H7 (cell line): ENCODE measurements at places on chromosomes 7 and 10.

- DNase-seq: no peak
These were observed 39.0 kb downstream of the AKR1B1 start for GRCh38 chr7:134419875-134420274.

GRCh38 chr10:103153302-103154197 is 39.5 kb downstream of the NT5C2 start:
- no peak for DNase-seq

DNA sequence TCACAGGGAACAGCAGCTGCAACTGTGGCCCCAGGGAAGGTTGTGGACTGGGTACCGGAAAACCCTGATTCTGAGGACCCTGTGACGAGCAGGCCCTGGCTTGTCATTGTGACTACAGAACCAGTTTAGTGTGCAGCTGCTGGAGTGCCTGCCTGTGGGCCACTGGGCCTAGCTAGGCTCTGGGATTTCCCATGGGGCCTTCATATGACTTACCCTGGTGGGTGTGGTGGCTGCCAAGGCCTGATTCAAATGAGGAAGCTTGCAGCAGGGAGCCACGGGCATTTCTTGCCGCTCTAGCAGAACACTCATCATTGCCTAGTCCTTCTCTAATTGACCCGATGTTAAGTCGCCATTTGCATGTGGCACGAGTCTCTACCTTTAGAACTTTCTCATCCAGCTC is 14.7 kb upstream of the CAMK2G start:
- DNase-seq: peak; percentile 27

DNA sequence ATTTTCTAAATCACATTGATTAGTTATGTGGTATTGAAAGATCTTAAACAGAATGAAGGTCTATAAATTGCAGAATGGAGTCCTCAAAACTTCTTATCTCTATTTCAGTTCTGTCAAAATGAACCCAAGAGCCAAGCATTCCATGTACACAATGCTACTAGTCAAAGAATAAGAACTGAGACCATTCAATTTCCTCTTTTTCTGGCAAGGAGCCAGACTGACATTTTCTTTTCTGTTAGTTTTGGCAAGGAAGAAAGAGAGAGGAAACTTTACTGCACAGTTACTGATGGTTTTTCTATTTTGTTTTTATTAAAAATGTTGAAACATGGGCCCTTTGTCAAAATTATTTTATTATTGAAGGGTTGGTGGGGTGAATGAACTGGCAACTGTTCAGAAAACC is 181.8 kb upstream of the FERD3L start:
- DNase-seq: no peak

DNA sequence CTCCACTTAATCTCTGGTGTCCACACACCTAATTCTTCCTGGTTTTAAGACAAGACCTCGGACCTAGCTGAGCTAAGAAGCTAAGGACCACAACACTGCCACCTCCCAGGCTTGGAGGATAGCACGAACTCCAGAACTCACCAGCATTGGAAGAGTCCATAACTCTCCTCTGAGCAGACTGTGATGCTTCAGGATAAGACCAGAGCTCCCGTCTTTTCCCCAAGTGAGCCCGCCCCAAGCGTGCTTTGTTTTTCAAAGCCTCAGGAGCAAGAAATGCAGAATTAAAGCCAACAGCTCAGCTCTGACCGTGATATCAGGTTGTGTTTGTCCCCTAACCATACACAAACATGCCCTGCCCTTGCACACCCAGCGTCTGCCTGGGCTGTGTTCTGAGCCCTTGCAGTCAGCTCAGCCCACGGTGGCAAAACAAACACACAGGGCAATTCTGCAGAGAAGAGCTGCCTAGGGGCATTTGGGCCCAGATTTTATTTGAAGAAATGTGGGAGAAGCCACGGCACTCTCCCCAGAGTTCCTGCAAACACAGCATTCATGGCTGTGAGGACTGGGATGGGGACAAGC is 145.4 kb downstream of the WDR11 start:
- no peak for DNase-seq

DNA sequence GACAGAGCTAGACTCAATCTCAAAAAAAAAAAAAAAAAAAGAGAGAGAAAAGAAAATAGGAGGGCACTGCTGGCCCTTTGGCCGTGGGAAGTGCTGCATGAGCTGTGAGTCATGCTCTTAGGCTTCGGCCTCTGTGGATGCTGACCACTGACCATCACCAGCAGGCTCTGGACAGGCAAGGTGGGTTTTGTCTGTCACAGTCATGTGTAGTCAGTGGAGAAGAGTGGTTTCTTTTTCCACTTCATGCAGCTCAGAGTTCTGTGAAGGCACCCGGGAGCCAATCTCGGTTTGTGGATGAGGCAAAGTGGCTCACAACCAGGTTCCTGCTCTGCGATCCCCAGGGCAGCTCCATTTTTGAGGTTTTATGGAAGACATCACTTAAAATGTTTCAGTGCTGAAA is 58.1 kb downstream of the PRTFDC1 start:
- DNase-seq: no peak

- DNase-seq: peak; percentile 89
These were observed 6.1 kb downstream of the CHST3 start for GRCh38 chr10:71970331-71970730.

DNA sequence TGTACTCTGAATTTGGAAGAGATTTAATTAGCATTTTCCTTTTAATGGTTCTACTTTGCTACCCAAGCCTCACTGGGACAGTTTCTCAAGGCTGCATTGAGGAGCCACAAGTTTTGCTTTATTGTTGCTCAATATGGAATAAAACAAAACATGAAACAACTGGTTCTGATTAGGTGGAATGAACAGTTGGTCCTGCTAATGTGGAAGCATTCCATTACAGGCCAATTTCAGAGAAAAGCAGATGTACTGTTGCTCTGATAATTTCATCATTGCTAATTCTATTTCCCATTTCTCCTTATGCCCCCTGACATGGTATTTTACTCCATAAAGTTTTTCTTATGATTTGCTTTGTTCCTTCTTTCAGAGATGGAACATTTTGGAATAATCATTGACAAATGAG is 66.0 kb upstream of the PAPSS2 start:
- no peak for DNase-seq

GRCh38 chr10:113563306-113564088 is 10.6 kb downstream of the HABP2 start:
- DNase-seq: peak; percentile 90

DNA sequence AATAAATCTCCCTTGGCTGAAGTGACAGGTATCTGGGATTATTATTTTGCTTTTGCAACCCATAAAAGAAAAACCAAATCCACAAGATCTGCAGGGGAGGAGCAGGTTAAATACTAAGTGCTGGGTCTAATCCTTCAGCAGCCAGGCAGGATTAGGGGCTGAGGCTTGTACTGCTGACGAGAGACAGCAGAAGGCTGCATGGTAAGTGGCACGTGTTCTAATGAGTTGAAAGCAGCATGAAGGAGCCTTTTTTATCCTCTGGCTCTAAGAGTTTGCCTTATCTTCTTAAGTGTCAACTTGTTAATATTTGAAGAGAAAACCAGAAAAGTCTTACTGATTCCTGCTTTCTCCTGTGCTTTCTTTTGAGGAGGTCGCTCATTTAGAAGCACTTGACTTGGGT is 50.0 kb downstream of the LYZL2 start:
- no peak for DNase-seq

GRCh38 chr7:2719007-2719406 is 31.0 kb downstream of the AMZ1 start:
- DNase-seq: peak; percentile 96

DNA sequence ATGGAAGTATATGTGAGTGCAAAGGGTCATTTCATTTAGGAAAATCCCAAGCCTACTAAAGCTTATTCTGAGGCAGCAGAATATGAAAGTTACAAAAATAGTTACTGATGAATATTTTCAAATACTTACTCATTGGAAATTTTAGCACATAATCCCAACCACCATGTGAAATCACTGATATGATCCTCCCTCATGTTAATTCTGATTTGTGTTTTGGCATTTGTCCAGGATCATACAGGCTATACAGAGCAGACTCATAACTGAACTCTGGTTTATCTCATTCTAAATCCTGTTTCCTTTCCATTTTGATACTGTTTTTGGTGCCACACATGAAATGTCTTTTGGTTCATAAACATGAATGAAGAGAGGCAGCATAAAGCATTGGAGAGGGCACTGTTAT is 3.4 kb upstream of the FAM24B start:
- DNase-seq: no peak

DNA sequence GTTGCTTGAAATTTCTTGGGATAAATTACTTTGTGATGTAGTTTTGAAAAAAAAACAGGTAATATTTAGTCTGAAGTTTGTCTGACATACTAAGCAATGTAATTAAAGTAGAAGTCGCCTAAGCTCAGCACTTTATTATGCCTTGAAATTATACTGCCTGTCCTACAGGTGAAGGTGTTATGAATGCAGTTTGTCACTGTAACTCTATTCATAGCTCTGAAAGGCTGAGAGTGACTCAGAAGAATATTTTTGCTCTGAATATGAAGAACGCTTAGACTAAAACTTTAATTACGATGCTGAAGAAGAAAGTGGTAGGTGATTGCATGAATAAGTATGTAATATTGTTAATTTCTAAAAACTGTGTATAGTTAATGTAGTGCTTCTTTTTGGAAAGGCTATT is 9.2 kb downstream of the CFTR start:
- DNase-seq: no peak

DNA sequence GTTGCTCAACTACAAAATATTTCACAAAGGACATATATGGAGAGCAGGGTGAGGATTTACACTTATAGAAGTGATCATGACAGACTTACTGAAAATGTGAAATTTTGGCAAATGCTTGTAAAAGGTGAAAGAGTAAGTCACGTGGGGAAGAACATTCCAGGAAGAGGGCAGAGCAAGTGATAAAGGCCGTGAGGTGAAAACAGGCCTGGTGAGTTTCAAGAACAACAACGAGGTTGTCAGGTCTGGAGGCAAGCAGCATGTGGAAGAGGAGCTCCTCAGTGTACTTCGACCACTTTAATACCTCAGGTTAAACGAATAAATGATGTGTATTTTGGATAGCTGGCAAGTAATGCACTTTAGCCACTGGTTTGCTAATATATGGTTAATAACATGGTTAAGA is 706.7 kb downstream of the PCDH15 start:
- DNase-seq: peak; percentile 2

GRCh38 chr10:22686347-22686746 is 28.0 kb downstream of the PIP4K2A start:
- DNase-seq: no peak

DNA sequence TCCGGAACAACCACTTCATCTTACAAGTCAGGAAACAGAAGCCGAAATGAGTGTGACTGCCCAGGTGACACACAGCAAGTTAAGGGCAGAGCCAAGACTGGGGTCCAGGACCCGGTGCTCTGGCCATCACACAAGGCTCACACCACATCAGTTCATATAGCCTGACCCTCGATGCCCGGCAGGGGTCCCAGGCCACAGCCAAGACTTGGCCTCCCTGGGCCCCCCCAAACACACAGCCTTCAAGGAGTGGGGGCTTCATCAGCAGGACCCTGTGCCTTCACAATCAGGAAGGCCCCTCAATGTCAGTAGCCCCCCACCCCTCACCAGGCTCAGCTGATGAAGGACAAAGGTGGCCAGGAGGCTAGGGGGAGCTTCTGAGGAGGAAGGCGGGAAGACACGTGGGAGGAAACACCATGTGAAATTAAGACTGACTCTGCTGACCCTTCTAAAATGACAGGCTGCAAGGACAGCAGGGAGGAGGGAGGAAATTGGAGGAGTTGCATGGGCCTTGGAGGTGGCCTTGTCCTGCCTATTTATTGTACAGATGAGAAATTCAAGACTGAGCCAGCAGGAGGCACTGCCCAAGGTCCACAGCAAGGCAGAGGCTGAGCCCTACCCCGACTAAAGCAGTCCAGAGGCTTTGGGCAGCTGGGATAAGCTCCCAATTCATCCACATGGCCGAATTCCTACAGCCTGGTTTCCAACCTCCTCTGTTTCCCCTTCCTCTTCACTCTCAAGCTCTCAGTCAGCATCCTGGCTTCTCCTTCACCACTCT is 216.1 kb upstream of the ZMIZ1 start:
- peak; percentile 80 for DNase-seq

GRCh38 chr7:133061357-133061756 is 20.5 kb downstream of the CHCHD3 start:
- no peak for DNase-seq

- no peak for DNase-seq
These were observed 389.6 kb downstream of the DPP6 start for GRCh38 chr7:154441811-154442210.

GRCh38 chr10:100826983-100827818 is 81.8 kb downstream of the PAX2 start:
- DNase-seq: peak; percentile 89

- DNase-seq: no peak
These were observed 259.3 kb downstream of the SNX13 start for GRCh38 chr7:17680943-17681351.

DNA sequence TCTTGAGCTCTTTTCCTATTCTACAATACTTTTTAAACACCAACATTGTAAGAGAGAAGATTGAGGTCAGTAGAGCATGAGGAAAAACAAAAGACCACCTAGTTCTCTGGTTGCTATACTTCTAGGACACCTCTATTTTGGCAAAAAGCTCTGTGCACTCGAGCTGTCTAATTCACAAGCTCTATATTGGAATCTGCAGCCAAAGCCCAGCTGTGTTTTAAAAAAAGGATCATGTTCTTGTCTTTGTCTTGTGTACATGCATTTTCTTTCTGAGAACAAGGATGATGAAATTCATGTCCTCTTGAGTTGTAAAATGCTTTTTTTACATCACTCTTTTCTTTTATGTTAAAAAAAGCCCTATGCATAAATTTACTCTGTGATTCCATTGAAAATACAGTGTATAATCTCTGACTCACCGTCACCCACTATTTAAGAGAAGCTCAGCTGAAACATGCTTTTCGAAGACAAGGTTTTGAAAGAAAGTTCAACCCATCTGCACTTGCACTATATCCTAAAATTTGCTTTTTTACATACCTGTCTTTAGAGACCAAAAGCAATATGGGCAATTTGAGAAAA is 215.5 kb upstream of the VSTM2A start:
- DNase-seq: no peak

- no peak for DNase-seq
These were observed 241.5 kb upstream of the PFKP start for GRCh38 chr10:2825841-2826240.

- no peak for DNase-seq
These were observed 898.6 kb downstream of the LRMDA start for GRCh38 chr10:76329891-76330575.

GRCh38 chr10:61184429-61184828 is 240.4 kb upstream of the RHOBTB1 start:
- no peak for DNase-seq

DNA sequence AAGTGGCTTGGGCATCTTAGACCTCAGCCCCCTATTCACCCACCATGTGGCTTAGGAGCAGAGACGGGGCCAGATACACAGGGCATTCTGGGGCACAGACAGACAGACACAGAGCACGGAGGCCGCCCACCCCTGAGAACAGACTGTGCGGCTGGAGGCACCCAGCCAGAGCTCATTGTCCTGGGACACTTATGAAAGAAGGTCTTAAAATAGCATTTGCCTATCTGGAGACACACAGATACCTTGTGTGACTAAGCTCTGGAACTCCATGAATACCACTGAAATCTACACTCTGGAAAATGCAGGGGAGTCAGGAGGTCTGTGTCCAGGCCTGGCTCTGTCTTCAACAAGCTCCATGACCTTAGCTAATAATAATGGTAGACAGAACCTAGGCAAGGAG is 41.4 kb upstream of the ADO start:
- DNase-seq: no peak
